Kidney glomerular epithelial cell (primary cell): ENCODE measurements at places on chromosomes 11 and 22.

DNA sequence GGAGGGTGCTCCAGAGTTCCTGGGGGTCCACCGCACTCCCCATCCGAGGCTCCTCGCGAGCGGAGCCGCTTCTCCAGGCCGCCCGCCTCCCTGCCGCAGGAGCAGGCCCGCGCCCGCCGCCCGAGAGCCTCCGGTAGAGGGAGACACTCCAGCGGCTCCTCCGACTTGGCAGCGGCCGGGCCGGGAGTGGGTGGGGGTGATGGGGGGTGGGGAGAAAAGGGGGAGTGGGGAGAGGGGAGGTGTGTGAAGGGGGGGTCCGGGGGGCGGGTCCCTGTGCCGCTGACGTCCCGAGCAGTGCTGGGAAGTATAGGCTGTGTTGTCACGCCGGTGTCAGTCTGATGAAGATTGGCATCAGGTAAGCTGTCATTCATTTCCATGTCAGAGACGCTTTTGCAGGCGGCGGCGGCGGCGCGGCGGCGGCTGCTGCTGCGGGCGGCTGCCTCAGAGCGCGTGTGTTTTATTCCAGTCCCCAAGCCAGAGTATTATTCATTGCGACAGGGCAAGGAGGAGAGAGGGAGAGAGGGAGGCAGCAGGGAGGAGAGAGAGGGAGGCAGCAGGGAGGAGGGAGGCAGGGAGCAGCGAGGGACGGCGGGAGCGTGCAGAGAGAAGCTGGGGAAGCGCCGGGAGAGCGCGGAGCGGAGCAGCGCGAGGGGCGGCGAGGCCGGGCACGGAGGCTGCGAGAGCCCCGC lies at the start of gene PKNOX2:
Gene PKNOX2 (plus strand): TSS at position 330 of the 689 bp plus-strand sequence. CDS start 186,555 bp downstream, outside the sequence.
- peak; percentile 25 for DNase-seq

- peak; percentile 13 for DNase-seq
Measured at GRCh38 chr11:10623797-10624761, 55.6 kb upstream of the LYVE1 start.

GRCh38 chr22:20530368-20531153 lies 23.2 kb downstream of the MED15 start:
- DNase-seq, result peak; percentile 88

- DNase-seq, result no peak
Measured at GRCh38 chr22:45776313-45776585, 104.6 kb downstream of the ATXN10 start.

- no peak for DNase-seq
Measured at GRCh38 chr11:23453522-23453921, 593.2 kb upstream of the CCDC179 start.

DNA sequence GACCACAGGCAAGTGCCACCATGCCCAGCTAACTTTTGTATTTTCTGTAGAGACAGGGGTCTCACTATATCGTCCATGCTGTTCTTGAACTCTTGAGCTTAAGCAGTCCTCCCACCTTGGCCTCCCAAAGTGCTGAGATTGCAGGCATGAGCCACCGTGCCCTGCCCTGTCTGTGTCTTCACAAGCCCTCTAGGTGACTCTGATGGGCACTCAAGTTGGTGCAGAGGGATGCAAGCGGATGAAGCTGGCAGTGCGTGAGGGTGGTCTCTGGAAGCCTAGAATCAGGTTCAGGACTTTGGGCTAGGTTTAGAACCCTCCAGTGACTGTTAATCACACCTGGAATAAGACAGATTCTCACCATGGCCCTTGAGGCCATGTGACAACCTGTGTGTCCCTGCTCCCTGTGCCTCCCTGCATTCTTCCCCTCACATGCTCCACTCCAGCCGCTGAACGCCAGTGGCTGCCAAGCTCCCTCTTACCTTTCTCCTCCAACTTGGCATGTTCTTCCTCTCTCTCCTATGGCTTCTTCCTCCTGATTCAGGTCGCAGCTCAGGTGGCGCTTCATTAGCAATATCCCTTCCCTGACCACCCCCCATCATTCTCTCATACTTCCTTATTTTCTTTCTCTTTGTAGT lies 242.3 kb upstream of the TBCEL start:
- no peak for DNase-seq

GRCh38 chr22:46369716-46370583 lies 34.4 kb downstream of the TRMU start:
- no peak for DNase-seq

- DNase-seq, result no peak
Measured at GRCh38 chr11:77379934-77380333, 78.4 kb upstream of the GDPD4 start.

DNA sequence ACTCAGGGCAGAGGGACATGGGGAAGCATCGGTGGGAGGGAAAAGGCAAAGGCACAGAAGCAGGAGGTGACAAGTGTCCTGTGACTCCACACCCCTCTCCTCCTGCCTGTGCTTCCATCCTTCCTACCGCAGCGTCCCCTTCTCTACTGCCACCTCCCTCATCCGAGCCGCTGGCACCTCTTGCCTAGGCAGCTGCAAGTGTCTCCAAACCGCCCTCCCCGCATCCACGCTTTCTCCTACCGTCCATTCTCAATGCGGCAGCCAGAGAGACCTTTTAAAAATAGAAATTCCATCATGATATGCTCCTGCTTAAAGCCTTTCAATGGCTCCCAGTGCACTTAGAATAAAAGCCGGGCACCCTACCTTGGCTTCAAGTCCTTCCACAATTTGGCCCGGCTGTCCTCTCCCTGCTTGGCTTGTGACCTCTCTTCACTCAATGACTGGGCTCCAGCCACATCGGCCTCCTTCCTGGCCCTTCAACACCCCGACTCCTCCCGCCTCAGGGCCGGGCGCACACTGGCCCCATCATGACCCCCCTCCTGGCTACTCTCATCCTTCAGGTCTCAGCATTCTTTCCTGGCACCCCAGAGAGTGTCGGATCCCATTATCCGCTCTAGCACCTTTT lies 16.5 kb downstream of the LRRC10B start:
- no peak for DNase-seq

- DNase-seq, result no peak
Measured at GRCh38 chr11:65524741-65525545, at the start of gene SCYL1. SCYL1 (plus strand) TSS chr11:65525083; CDS start chr11:65525154, 71 bp downstream.

DNA sequence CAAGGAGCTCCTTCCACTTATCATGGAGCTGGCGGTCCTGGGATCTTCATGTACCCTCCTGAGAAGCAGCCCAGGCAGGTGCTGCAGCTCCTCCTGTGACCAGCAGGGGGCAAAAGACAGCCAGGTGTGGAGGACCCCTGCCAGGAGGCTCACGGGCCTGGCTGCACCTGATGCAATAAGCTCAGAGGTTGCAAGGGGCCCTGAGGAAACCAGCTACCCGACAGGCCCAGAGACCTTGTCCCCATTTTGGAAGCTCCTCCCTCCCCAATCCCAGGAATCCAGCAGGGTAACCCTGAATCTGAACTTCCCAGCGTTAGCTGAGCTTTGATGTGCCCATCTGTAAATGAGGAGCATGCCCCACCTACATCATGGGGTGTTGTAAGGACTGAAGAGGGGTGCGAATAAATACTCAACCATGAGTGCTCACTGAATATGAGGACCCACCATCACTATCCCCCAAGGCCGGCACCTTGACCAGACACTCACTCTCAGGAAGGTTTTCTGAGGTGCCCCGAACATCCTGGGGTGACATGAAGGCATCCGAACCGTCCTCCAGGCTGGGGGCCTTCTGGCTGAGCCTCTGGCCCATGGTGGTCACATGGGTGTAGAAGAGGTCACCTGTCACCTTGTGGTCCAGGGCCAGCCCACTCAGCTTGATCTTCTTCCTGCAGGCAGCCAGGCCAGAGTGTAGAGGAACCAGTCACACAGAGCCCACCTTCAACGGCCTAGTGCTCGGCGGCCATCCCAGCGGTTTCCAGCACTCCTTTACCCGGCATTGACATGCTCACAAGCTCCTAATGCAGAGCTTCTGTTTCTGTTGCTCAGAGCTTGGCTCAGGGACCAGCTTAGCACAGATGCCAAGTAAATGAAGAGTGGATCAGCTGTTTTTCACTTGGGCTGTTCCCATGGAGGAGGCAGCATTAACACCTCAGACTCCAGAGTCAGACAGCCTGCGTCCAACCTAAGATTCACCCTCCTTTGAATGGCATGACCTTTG lies 21.7 kb downstream of the SLC43A1 start:
- no peak for DNase-seq

DNA sequence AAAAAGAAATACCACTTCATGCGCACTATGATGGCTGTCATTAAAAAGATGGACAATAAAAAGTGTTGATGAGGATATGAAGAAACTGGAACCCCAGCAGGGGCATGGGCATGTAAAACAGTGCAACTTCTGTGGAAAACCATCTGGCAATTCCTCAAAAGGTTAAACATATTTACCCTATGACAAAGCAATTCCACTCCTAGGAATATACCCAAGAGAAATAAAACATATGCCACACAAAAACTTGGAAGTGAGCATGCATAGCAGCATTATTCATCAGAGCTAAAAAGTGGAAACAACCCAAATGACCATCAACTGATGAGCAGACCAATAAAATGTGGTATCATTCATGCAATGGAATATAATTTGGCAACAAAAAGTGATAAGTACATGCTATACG lies 50.1 kb downstream of the LRRC32 start:
- DNase-seq, result peak; percentile 7

- no peak for DNase-seq
Measured at GRCh38 chr11:12019866-12020416, 11.5 kb upstream of the DKK3 start.

DNA sequence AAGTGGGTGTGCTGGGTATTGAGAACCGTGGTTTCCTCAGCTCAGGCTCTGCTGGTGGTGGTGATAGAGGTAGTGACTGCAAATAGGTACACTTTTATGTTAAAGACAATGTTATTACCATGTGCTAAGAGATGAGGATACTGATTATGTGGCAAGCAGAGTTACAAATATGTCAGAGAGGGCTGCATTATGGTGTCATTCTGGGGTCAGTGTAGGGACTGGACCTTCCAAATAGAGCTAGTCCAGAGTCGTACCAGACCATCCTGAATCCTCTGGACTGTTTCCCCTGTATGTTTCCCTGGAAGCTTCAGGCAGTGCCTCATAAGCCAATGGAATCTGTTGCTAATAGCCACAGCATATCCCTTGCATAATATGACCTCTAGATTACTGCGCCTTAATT lies at the start of gene DNAJB7:
Gene DNAJB7 (minus strand): TSS at position 101 of the 400 bp plus-strand sequence. CDS start 119 bp downstream, outside the sequence.
- no peak for DNase-seq

- DNase-seq, result no peak
Measured at GRCh38 chr11:71843858-71844257, 10.9 kb downstream of the DEFB108B start.

GRCh38 chr22:48207919-48208535 lies 1445.6 kb downstream of the TBC1D22A start:
- DNase-seq, result no peak

- peak; percentile 86 for DNase-seq
Measured at GRCh38 chr11:92357344-92357743, 132.7 kb downstream of the FAT3 start.

DNA sequence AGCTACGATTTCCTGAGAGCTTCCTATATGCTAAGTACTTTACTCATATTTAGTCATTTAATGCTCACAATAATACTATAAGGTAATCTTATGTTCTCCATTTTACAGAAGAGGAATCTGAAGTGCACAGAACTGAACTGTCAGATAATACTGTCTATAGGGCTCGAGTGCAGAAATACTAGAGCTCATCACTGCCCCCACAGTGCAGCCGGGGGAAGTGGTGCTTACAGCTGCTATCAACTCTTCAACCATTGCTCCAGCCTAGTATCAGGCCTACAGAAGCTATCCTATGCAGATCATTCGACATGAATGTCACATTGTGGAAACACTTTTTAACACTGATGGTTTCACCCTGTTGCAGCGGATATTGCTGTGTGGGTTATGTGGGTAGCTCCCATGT lies 929.9 kb downstream of the NTM start:
- DNase-seq, result no peak

GRCh38 chr11:34169686-34170085 lies 64.3 kb downstream of the NAT10 start:
- no peak for DNase-seq

DNA sequence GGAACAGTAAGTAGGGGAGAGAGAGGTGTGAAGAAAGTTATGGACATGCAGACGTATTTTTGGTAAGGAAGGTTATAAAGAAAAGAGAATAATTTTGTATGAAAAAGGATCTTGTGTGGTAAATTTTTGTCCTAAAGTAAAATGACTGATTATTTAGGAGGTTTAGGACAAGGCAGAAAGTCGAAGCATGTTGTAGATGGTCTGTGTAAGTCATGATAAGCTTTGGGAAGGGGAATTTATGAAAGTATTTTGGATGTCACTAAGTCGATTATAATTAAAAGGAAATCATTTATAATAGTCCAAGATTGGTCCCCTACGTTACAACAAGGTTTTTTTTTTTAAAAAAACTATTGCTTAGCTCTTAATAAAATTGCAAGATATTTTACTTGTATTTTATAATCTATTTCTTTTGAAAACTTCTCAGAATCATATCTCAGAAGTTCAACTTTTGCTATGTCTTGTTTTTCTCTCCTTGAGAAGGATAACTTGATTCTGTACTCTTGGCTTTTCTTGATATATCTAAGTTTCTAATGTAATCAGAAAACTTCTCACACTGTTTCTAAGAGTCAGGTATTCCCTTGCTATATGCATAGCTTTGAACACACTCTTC lies 10.9 kb upstream of the CABP2 start:
- no peak for DNase-seq

- DNase-seq, result no peak
Measured at GRCh38 chr22:30838111-30838510, 130.5 kb downstream of the MORC2 start.

DNA sequence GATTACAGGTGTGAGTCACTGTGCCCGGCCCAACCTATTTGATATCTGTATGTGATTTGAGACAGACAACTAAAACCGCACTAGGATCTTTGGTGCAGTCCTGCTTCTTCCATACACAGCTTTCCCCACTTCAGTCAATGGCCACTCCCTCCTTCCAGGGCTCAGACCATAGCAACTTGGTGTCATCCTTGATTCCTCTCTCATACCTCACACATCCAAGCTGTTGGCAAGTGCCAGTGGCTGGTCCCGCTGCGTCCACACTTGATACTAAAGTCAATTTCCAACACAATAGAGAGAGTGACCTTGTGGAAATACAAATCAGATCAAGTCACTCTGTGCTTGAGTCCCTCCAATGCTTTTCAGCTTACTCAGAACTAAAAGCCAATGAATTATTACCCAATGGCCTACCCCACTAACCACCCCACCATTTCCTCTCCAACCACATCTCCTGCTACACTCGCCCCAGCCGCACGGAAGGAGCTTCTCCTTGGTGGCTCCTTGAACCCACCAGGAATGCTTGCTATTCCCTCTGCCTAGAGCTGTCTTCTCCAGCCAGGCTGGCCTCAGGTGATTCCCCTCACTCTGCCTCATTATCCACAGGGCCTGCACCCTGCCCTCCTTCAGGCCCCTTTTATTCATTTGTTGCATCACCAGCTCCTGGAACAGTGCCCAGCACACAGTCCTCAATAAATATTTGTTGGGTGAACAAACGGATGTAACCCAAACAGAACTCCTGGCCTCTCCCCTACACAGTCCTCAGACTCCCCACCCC lies 12.9 kb downstream of the ABTB2 start:
- DNase-seq, result peak; percentile 84

- DNase-seq, result no peak
Measured at GRCh38 chr22:48445113-48445827, 1382.4 kb downstream of the BRD1 start.

GRCh38 chr11:102478673-102479299 lies 26.2 kb upstream of the TMEM123 start:
- DNase-seq, result no peak

- DNase-seq, result no peak
Measured at GRCh38 chr11:67160045-67160444, 41.0 kb downstream of the KDM2A start.

- DNase-seq, result no peak
Measured at GRCh38 chr11:91624021-91624420, 600.6 kb upstream of the FAT3 start.

GRCh38 chr22:36258701-36259614 lies 6.0 kb downstream of the APOL1 start:
- no peak for DNase-seq

- DNase-seq, result no peak
Measured at GRCh38 chr11:96238563-96239135, 104.3 kb downstream of the MAML2 start.
